ENCODE measurements at places on chromosomes 3 and 15. TPM values are rescaled to one million over a fixed set of nuclear protein-coding genes. Genes with fewer than 3 reads are reported as not detected.

GRCh38 chr3:43695863-43696262 is 5.1 kb downstream of the ABHD5 start:
- peak overlapping the region; percentile 9 for H3K4me3 ChIP-seq
- no peaks in the 10 kb centered on the region for H3K27me3 ChIP-seq
- no peak for DNase-seq
- H3K27ac ChIP-seq: peak overlapping the region; percentile 89
- peaks cover 63% of the 10 kb centered on the region for H3K4me1 ChIP-seq

DNA sequence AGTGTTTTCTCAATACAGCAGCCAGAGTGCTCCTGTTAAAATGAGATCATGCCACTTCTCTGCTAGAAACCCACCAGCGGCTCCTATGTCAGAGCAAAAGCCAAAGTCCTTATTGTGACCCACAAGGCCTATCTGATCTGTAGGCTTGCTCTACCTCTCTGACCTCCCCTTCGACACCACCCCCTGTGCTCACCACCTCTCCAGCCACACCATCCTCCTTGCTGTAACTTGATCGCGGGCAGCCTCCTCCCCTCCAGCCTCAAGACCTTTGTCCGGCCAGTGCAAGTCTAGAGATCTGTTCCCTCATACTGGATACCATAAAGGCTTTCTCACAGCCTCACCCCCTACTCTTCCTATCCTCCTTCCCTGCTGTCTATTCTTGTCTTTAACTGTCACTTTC is 1.9 kb upstream of the IGDCC4 start:
- no peaks in the 10 kb centered on the region for H3K36me3 ChIP-seq
- DNase-seq: no peak
- H3K27ac ChIP-seq: no peak overlapping the region
- H3K4me1 ChIP-seq: peaks cover 22% of the 10 kb centered on the region
- H3K4me3 ChIP-seq: no peak overlapping the region

DNA sequence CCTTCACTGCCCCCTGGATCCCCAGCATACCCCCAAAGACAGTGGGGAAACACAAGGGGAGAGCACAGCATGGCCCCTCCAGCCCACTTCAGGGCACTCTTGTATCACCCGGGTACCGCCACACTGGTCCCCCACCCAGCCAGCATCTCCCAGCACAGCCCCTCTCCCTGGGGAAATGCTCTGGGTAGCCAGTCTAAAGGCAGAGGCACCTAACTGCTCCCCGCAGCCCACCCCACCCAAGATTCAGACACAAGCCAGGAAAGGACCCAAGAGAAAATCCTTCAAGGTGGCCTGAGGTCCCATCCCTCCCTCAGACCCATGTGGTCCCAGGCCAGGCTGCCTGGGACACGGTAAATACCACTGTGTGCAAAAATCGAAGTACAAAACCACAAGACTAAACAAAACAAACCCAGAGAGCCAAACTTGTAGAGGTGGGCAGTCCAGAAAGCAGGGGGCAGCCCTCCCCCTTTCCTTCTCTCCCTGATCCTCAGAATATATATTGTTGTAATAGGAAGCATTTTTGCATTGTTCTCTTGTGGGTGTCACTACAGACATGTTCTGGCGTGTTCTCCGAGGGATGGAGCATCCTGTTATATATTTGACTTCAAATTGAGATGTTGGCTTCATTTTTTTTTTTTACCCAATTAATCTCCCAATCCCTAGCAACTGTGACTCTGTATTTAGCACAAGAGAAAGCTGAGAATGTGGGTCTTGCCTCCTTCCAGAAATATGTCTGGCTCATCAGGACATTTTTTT is 51.7 kb downstream of the GRIP2 start:
- H3K27ac ChIP-seq: no peak overlapping the region
- DNase-seq: peak; percentile 49
- H3K36me3 ChIP-seq: no peaks in the 10 kb centered on the region
- H3K27me3 ChIP-seq: no peaks in the 10 kb centered on the region
- no peak overlapping the region for H3K4me3 ChIP-seq

GRCh38 chr3:196284396-196284795 is 3.1 kb downstream of the PCYT1A start:
- H3K27me3 ChIP-seq: no peaks in the 10 kb centered on the region
- no peak for DNase-seq
- H3K4me3 ChIP-seq: peak overlapping the region; percentile 23
- peaks cover 10% of the 10 kb centered on the region for H3K36me3 ChIP-seq

DNA sequence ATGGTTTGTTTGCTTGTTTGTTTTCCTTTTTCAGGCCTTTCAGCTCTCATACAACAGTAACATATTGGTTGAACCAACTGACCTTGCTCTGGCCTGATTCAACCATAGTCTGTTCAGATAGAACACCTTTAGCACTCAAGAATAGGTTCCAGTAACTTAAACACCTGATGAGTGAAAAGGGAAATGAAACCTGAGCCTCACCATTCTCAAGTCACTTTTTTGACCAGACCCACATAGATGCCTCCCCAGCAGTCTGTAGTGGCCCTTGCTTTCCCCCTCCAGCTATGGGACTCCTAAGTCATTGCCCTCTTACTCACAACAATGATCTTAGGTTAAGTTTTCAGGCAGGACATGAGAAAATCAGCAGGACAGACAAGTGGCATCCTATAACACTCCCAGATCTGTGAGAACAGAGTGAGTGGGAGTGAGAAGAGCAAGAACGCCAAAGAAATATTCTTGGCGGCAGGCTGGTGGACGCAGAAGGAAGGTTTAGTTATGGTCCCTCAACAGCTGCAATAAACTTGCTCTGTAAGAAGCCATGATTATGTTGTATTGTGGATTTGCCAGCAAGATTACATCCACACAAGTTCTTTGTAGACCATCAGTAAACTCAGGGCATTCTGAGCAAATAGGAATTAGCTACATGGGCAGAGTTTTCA is 367.5 kb downstream of the MECOM start:
- H3K36me3 ChIP-seq: no peaks in the 10 kb centered on the region
- H3K27me3 ChIP-seq: peaks cover 7% of the 10 kb centered on the region
- no peak overlapping the region for H3K4me3 ChIP-seq
- no peak overlapping the region for H3K27ac ChIP-seq
- H3K4me1 ChIP-seq: no peaks in the 10 kb centered on the region

Gene SAMMSON
- total RNA-seq: not detected

All from natural killer cell treated with Interleukin-12 subunit alpha and Interleukin-12 subunit beta and Interleukin-15 and Interleukin-18, amount 100 ng/mL, for 72 hours (primary cell).